Activated T-helper 17 cell treated with anti-CD3 and anti-CD28 coated beads, Interleukin-2, amount 50 U/mL, for 72 hours (primary cell): ENCODE measurements at places on chromosomes 2 and 18. TPM values are rescaled to one million over a fixed set of nuclear protein-coding genes. Genes with fewer than 3 reads are reported as not detected.
A peak's percentile ranks its signal among the peaks of the same experiment; 100 is the strongest.

GRCh38 chr2:45909677-45910191 lies 258.3 kb downstream of the PRKCE start:
- no peak for ATAC-seq

- ATAC-seq = no peak
Observed at GRCh38 chr2:67516362-67516761, 119.2 kb downstream of the ETAA1 start.

Gene SAG
- 1.7 TPM for total RNA-seq

DNA sequence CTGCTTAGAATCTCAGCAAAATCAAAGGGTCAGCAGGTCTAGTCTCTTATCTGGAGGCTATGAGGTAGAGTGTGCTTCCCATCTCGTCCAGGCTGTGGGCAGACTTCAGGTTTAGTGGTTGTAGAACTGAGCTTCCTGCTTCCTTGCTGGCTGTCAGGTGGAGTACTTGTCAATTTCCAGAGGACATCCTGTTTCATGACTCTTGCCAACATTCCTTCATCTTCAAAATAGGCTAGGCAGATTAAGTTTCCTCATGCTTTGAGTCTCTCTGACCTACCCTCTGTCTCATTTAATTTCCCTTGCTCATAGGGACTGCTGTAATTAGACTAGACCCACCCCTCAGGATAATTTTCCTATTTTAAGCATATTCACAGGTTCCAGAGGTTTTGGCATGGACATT lies 562.6 kb downstream of the SPAG16 start:
- ATAC-seq = no peak

- peak; percentile 91 for ATAC-seq
Observed at GRCh38 chr2:231604685-231605606, 12.3 kb downstream of the TEX44 start.

DNA sequence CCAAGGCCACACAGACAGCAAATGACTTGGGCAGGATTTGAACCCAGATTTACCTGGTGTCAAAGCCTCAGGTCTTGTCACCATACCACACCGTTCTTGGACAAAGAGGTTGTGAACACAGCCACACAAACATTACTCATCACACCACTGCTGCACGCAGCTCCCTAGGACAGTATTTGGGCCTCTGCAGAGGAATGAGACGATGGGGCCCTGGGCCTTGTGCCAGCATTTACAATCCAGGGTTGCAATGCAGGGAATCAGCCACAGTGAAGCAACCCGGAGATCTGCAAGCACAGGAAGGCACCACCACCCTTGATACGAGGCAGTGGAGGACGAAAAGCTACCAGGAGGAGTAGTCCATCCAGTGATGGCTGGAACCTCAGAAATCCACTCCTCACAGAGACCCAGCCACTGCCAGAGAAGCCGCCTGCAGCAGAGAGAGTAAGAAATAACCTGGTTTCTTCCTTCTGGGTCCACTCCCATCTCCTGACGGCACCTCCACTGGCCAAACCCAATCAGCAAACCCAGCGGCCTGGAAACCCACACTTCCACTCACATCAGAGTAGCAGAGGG lies 3.7 kb upstream of the MTCL1 start:
- ATAC-seq = no peak

- peak; percentile 80 for ATAC-seq
Observed at GRCh38 chr2:24509425-24509824, 18.4 kb downstream of the NCOA1 start.

DNA sequence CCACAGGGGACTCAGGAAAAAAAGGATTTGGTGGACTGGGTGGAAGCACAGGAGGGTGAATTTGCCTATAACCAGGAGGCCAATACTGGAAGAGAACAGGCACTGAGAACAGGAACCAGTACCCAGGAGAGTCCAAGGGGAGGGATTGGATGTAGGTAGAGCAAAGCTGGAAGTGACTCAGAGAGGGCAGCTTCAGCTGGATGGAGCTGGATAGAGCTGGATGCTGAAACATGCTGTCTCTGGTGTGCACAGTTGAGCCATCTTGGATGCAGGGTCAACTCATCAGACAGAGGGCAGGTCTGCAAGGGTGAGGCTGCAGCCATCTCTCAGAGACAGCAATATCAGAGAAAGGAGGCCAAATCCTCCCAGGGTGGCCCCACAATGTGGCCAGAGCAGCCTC lies 134.0 kb downstream of the GALNT14 start:
- ATAC-seq = no peak

Gene VWA3B
- total RNA-seq = not detected

DNA sequence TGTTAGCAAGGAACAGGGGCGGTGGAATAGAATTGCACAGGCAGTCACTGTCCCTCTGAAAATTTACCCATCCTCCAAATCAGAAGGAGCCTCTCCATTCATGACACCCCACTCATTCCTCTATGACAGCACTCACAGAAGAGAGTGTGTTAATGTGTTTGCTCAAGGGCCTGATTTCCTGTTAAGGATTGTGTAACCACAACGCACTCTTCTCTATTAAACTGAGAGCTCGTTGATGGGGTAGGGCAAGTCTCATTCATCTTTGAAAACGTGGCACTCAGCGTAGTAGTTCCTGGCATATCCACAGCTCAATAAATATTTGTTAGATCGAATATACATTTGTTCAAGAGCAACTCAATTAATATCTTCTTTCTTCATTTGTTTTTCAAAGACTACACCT lies 106.4 kb downstream of the VAPA start:
- ATAC-seq = no peak

Gene KCNS3
- not detected for total RNA-seq
